Activated T-cell treated with anti-CD3 and anti-CD28 coated beads for 24 hours (primary cell): ENCODE measurements at places on chromosomes 7 and 10.

- DNase-seq, result no peak
Observed at GRCh38 chr10:99673492-99673891, 14.2 kb downstream of the ENTPD7 start.

GRCh38 chr7:5635461-5636445 lies 145.7 kb downstream of the RNF216 start:
- no peak for DNase-seq

DNA sequence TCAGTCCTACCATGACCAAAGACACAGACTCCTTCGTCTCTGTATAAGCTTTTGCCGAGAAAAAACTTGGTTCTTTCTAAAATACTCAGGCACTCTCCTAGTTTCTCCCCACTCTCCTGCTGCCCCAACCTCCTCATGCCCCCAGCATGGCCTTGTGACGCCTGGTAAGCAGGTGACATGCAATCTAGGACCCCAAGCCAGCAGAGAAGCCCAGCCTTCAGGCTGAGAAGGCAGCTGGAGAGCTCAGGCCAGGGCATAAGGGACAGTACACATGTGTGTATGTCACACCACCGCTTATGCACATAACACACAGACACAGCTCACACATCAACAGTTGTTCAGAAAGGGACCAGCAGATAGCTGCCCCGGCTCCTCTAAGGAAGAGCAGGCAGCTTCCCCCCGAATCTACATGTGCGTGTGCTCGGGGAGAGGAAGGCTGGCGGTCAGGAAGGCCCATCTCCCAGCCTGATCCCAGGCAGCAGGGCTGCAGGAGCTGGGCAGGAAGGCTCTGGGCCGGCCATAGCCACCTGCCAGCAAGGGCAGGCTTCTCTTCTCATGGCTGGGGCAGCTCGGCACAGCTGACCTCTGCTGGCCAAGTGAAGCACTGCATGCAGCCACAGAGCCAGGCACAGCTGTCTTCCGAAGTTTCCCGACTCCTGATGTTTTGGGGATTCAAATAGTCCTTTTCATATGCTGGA lies 8.5 kb downstream of the DDX56 start:
- DNase-seq, result peak; percentile 56

- no peak for DNase-seq
Observed at GRCh38 chr7:56287429-56288138, 171.4 kb upstream of the NUPR2 start.

DNA sequence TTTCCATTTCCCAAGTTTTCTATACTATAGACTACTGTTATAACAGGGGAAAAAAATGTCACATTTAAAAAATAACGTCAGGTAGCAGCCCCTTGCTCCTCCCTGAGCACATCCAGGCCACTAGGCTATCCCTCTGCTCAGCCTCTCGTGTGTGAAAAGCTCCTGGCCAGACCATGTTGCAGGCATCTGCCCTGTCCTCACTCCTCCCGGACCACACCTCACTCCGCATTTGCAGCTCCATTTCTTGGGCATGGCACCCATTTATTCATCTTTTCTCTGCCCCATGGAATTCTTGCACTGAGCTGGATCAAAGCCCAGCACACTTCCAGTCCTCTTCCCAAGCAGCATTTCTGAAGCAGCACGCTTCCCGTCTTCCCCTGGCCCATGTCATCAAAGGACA lies 1.4 kb upstream of the GDF2 start:
- no peak for DNase-seq

GRCh38 chr10:125213541-125214282 lies 53.3 kb upstream of the CTBP2 start:
- DNase-seq, result no peak

- no peak for DNase-seq
Observed at GRCh38 chr10:60286559-60286958, 103.1 kb downstream of the ANK3 start.

DNA sequence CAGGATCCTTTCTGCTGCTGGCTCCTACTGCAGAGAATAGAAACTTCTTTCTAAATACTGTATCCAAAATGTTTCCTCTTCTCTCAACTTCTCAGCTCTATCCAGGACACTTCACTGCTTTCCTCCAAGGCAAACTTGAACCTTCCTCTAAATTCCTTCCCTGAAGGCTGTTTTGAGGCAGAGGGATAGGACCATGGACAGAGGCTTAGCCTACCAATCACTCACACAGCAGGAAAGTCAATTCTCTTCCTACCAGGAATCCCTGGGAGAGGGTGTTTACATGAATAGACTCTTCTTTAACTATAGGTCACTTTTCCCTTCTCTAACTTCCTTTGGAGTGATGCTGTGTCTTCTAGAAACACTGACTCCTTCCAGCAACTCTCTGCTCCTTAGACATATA lies 115.6 kb upstream of the MKLN1 start:
- no peak for DNase-seq

DNA sequence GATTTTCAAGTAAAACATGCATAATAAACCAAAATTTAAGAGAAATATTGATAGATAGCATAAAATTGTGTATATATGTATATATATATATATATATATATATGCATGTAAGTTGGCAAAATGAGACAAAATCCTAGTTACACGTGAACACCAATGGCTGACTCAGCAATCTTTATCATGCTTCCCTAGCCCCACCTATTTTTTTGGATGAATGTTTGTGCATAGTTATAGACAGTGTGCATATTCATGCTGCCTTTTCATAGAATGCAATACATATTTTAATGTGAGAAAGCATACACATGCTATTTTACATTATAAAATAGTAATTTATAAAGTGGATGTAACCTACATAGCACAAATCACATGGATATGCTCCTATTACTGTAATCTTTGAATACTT lies 230.3 kb downstream of the SH2D4B start:
- DNase-seq, result no peak

DNA sequence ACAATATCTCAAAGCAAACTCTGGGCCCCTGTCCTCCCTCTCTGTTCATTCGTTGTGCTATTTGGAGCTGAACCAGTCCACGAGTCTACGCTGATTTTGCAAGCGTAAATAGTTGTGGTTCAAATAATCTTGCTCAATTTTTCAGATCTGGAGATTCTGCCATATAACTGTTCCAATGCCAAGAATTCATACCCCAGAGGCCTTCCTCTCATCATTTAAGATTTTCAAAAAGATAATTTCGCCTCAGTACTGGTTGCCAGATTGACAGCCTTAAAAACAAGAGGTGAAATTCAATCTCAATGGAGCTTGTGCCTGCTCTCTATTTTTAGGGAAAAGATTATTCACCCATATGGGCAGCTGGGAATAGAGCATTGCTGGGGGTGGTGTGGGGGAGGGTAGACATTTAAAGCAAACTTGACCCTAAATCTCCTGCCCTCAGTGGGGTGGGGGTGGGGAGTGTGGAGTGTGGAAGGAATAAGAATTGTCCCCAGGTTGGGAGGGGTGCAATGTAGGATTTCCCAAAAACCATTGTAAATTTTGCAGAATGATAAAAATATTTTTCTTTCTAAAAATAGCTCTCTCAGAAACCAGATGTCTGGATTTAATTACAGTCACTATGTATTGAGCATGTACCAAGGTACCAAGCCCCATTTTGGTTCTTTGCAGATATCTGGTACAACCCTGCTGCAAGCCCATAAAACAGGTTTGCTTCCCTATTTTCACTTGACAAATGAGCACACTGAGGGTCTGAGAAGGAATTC lies 104.7 kb upstream of the EEPD1 start:
- no peak for DNase-seq

GRCh38 chr10:3950676-3951275 lies 165.8 kb upstream of the KLF6 start:
- no peak for DNase-seq

- DNase-seq, result no peak
Observed at GRCh38 chr7:118629898-118630438, 405.5 kb downstream of the ANKRD7 start.

DNA sequence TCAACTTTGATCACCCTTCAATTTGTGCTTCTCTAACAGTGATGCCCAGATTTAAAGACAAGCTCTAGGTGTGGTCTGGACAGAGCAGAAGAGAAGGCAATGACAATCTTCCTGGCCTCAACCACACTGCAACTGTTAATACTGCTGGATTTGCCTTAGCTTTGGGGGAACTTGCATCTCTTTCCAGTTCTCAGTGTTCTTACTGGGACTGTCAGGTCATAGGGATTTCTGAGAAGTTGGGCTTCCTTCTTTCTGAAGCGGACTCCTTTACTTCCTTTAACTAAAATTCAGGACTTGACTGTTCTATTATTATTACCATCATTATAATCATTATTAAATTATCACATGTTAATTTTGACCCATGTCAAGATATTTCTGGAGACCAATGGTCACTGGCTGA lies 80.8 kb downstream of the OSBPL3 start:
- DNase-seq, result no peak

DNA sequence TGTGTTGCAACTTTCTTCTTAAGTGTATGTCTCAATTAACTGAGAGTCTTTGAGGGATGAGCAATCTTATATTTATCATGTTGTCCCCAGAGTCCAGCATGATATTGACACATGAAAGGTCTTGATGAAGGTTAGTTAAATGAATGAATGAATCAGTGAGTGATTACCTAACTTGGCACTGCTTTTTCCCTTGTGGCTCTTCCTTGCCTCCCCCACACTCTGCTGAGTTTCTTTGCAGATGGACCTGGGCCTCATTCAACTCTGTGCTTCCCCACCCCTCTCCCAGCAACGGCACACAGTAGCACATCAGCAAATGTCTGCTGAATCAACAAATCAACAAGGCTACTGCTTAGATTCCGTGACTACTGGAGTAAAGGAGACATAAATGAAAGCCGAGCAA lies 235.1 kb upstream of the CXCL12 start:
- DNase-seq, result no peak

GRCh38 chr7:134174795-134175261 lies 47.7 kb downstream of the LRGUK start:
- no peak for DNase-seq

- DNase-seq, result no peak
Observed at GRCh38 chr7:107998660-107999480, 4.1 kb downstream of the LAMB1 start.

DNA sequence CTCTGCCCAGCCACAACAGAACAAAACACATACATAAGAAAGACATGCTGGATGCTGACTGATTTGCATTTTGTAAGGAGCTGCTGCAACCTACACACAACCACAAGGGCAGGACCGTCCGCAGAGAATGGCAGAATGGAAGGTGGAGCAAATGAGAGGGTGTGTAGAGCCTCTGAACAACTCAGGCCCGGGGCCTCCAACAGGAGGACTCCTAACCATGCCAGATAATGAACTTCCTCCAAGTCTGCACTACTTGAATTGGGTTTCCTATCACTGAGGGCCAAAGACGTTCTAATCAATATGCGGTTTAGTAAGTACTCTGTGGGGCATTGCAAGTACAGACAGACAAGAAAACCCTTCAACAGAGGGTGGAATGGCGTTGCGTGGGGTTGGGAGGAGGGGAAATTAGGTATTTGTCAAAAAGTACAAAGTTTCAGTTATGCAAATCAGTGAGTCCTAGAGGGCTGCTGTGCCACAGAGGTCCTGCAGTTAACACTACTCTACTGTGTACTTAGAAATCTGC lies 14.6 kb downstream of the VOPP1 start:
- no peak for DNase-seq

DNA sequence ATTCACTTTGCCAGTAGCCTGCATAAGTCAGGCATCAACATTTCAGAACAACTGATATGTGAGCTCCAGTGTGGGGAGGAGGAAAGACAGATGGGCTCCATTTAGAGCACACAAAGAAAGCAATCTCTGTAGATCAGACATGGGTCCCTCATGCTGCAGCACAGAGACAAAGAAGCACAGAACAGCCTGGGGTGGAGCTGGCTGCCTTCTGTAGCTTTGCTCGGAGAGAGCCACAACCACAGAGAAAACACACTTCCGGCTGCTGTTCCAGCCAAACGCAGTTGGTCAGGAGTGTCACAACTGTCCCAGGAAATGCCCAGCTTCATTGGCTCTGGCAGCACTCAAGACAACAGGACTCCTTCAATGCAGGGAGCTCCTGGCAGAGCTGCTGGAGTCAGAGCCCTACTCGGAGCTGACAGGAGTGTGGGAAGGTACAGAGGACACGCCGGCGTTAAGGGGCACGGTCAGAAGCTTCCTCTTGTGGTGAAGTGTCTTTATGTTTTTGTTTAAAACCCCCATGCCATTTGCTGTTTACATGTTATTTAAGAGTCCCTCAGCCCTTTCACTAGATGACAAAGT lies 494.4 kb downstream of the TCERG1L start:
- DNase-seq, result no peak

DNA sequence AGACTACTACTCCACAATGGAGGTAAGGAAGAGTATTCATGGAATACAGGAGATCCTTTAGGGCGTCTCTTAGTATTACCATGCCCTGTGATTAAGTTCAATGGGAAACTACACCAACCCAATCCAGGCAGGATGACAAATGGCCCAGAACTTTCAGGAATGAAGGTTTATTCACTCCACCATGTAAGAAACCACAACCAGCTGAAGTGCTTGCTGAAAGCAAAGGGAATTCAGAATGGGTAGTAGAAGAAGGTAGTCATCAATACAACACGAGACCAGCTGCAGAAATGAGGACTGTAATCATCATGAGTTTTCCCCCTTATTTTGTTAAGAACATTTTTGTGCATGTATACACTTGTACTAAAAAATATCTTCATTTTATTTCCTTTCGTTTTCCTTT lies 76.6 kb downstream of the GPR37 start:
- no peak for DNase-seq

GRCh38 chr7:21603462-21603861 lies 60.6 kb downstream of the DNAH11 start:
- no peak for DNase-seq

DNA sequence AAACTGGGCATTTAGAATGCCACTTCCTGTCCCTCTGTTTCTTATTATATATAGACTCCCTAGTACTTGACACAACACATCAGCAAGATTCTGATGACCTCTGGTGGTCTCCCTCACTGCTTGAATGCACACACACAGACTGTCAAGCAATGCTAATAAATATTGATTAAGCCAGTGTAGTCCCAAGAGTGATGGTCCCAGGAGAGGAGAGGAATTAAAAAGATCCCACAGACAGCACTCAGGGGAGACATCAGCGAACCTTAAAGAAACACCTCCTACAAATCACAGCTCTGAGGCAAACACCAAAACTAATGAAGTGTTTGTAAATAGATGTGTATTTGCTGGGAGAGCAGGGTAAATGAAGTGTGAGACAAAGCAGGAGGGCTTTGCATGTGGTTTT lies 1291.2 kb downstream of the XPNPEP1 start:
- no peak for DNase-seq

- DNase-seq, result no peak
Observed at GRCh38 chr10:17805921-17806577, 3.1 kb upstream of the MRC1 start.

DNA sequence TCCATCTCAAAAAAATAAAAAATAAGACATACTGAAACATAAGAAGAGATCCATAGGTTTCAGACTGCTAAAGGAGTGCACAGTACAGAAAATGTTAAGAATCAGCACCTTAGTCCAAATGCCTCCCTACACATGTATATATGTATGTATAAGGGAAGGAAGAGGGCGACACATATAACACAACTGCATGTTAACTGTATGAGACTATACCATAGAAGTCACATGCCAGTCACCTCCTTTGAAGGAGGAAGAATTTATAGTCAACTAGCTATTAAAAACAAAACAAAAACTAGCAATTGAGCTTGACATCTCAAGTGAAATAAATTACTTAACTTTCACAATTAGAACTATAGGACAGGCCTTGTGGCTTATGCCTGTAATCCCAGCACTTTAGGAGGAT lies 50.4 kb downstream of the IGF2BP3 start:
- DNase-seq, result no peak

GRCh38 chr10:103622935-103623574 lies 129.6 kb downstream of the NEURL1 start:
- no peak for DNase-seq

GRCh38 chr7:24191362-24191761 lies 92.6 kb upstream of the NPY start:
- DNase-seq, result no peak

- no peak for DNase-seq
Observed at GRCh38 chr10:101858723-101859500, 15.3 kb upstream of the KCNIP2 start.
